ENCODE measurements at places on chromosomes 2 and 18.

DNA sequence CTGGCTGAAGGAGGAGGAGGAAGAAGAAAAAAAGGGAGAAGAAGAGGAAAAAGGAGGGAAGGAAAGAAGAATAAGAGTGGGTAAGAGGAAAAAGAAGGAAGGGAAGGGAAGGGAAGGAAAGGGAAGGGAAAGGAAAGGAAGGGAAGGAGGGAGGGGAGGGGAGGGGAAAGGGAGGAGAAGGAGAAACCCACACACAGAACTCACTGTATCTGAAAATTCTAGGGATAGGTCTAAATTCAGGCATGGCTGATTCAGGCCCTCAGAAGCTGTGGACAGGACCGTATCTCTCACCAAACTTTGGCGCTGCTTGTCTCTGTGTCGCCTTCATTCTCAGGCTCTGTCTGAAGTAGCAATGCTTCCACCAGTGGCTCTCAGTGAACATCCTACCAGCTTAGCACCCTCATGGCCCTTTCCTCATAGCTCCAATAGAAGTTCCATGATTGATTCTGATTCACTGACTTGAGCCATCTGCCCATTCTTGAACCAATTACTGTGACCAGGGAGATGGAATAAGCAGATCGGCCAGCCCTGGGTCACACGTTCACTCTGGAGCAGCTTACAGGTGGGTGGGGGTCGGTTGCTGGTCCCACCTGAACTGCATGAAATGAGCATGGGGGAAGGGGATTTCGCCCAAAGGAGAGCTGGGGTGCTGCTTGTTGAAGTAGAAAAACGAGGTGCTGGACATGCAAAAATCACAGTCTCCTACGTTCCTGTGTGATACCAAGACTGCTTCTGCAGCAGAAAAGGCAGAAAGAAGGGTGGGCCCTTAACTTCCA lies 59.7 kb downstream of the TTC32 start:
- no peak for DNase-seq

DNA sequence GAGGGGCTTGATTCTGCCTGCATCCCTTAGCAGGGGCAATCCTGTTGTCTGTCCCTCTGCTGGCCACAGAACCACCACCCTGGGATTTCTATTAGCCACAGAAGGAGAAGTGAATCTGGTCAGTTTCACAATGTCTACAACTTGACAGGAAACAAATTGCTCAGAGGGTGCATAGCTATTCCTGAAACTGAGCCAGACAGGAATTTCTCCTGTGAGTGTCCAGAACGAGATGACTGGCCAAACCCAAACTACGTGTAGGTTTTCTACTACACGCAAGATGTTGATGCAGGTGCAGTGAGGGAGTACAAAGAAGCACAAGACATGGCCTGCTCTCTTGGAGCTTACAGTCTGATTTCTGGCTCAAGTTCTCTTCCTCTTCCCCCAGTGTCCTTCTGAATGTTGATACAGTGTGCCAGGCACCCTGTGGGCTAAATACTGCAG lies 201.9 kb downstream of the CLIP4 start:
- DNase-seq = peak; percentile 24

GRCh38 chr2:156321243-156321904 lies 11.1 kb downstream of the NR4A2 start:
- no peak for DNase-seq

DNA sequence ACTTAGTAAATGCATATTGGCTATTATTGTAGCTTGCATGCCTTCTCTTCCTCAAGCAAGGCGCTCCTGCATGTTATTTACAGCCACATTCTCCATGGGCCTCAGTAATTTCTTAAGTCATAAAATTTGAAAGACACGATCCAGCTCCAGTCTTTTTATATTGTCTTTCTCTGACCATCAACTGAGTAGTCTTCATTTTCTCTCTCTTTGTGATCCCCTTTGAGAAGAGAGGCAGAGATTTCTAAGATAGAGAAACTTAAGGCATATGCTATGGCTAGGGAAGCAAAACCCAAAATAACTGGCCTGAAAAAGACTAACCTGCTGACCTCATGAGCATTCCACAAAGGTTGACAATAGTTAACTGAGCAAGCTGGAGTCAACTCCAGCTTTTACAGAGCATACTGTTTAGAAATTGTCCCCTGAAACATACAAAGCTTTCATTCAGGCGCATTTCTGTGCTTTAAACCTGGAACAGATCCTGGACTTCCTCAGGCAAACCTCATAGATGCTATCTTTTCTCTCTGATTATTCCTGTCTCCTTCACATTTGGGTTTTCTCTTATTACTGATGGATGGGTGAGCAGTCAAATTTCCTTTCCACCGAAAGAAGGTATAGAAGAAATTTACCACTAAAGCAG lies 4.6 kb downstream of the DPP4 start:
- no peak for DNase-seq

- DNase-seq = peak; percentile 73
Observed at GRCh38 chr2:26144953-26145680, 27.8 kb upstream of the GAREM2 start.
